ENCODE measurements at places on chromosomes 6 and 20. TPM values are rescaled to one million over a fixed set of nuclear protein-coding genes. Genes with fewer than 3 reads are reported as not detected.

- no peak for DNase-seq
These were observed 303 bp downstream of the ILRUN start for GRCh38 chr6:34696189-34696738.

GRCh38 chr6:158387036-158387435 lies 74.8 kb downstream of the TULP4 start:
- DNase-seq = no peak

GRCh38 chr6:147361311-147361981 lies 147.0 kb upstream of the SAMD5 start:
- no peak for DNase-seq

DNA sequence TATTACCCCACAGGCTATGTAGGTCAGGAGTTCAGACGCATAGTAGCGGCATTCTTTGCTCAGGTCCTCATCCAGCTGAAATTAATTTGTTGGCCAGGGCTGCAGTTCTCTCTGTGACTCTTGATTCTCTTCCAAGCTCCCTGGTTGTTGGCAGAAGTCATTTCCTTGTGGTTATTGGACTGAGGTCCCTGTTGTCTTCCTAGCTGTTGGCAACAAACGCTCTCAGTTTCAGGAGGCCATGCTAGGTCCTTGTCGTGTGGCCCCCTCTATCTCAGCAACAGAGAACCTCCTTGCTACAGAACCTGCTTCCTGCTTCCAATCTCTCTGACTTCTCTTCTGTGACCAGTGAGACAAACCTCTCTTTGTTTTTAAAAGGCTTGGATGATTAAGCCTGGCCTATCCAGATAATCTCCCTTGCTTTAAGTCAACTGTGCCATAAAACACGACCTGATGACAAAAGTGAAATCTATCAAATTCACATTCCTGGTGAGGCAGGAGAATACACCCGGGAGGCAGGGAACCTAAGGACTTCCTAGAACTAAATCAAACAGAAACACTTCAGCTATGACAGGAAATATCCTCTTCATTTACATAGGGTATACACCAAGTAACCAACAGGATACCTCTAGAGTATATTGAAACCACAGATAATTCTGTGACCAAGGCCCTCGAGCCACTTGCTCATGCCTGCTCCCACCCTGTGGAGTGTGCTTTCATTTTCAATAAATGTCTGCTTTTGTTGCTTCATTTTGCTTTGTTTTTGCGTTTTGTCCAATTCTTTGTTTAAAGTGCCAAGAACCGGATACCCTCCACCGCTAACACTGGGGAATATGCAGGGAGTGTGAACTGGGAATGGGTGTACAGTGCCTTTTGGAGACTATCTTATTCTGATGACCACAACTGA lies 196.0 kb downstream of the BTBD3 start:
- no peak for DNase-seq

DNA sequence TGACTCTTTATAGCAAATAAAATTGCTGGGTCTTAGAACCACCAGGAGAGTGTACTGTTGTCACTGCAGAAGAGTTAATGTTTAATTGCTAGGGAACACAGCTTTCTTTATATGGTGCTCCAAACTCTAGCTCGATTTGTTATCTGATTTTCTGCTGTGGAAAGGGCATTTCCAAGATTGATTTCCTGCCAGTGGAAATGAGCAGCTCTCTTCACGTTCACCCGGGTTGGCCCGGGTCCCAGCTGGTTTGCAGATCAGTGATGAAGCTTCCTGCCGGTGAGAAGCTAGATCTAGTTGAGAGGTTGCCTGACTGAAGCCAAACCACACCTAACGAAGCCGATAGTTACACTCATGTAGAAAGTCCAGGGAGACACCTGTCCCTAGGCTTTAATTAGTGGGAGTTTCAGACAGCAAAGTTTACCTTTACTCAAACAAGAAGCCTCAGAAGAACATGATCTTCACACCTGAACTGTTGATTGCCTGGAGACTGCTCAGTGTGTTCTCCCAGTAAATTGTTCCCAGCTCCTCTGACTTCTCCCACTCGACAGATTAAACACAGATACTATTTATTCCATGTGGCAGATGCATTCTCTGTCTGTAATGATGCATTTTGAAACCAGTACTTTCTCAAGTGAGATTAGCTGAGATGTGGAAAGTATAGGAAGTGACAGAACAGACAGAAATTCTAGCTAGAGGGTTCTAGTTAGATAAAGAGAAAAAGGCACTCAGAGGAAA lies 27.8 kb downstream of the PAQR8 start:
- no peak for DNase-seq

- DNase-seq = no peak
These were observed 111.8 kb downstream of the QKI start for GRCh38 chr6:163526346-163526745.

The PTCHD4 gene
- polyA plus RNA-seq = 0.93 TPM

The AIF1 gene
- polyA plus RNA-seq = not detected

Data from keratinocyte (primary cell).